ENCODE measurements at places on chromosomes 6 and 20.

- DNase-seq = no peak
Measured at GRCh38 chr6:163646866-163647265, 232.3 kb downstream of the QKI start.

GRCh38 chr20:50722424-50723155 lies 8.8 kb upstream of the PARD6B start:
- DNase-seq = no peak

GRCh38 chr6:24935366-24936152 lies at the start of gene RIPOR2:
TSS of gene RIPOR2 (minus strand) at chr6:24935960. CDS start at chr6:24935898, 62 bp downstream.
- no peak for DNase-seq

GRCh38 chr20:33127422-33128097 lies 40.4 kb upstream of the BPIFA2 start:
- no peak for DNase-seq

- no peak for DNase-seq
Measured at GRCh38 chr6:143268439-143268838, 182.1 kb downstream of the ADAT2 start.

- no peak for DNase-seq
Measured at GRCh38 chr6:134162932-134163331, 110.5 kb upstream of the SLC2A12 start.

GRCh38 chr20:61049684-61050083 lies 202.4 kb upstream of the CDH4 start:
- DNase-seq = no peak

DNA sequence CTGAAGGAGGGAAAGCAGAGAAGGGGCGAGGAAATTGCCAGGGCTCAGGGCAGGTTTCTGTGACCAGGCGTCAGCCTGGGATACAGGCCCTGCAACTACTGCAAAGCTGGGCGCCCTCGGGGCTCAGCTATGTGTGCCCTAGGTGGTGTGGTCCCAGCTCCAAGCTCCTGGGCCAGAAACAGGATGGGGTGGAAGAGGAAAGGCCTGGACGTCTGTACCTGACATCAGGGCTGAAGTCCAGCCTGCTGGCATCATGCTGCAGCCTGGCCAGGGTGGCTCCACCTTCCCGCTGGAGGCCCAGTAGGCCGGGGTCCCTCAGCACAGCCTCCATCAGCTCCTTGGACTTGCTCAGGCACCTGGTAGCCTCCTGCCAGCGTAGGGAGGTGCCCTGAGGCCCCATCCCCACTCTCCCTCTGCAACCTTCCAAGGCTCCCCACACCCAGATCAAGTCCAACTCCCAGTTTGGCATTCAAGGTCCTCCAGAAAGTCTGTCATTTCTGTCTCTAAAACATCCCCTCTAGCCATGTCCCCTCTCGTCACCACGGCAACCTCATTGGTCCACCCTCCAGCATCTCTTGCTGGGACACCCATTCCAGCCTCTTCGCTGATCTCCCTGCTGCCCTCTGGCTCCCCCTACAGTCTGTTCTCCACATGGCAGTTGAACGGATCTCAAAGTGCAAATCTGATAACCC lies 38.2 kb downstream of the KIAA1755 start:
- peak; percentile 18 for DNase-seq

Data from stimulated activated CD8-positive, alpha-beta memory T cell treated with anti-CD3 and anti-CD28 coated beads, Interleukin-15, amount 100 ng/mL, for 1 hour (primary cell).